ENCODE measurements at places on chromosomes 7 and 10. TPM values are rescaled to one million over a fixed set of nuclear protein-coding genes. Genes with fewer than 3 reads are reported as not detected.

GRCh38 chr7:107049971-107050532 is 5.5 kb downstream of the PRKAR2B start:
- no peaks in the 10 kb centered on the region for H3K36me3 ChIP-seq
- H3K4me1 ChIP-seq = peaks cover 26% of the 10 kb centered on the region
- H3K27me3 ChIP-seq = no peaks in the 10 kb centered on the region
- H3K27ac ChIP-seq = no peak overlapping the region
- no peak overlapping the region for H3K4me3 ChIP-seq

GRCh38 chr10:122280156-122280555 is 9.1 kb downstream of the BTBD16 start:
- DNase-seq = no peak
- no peaks in the 10 kb centered on the region for H3K27me3 ChIP-seq
- no peaks in the 10 kb centered on the region for H3K4me1 ChIP-seq
- no peak overlapping the region for H3K4me3 ChIP-seq

DNA sequence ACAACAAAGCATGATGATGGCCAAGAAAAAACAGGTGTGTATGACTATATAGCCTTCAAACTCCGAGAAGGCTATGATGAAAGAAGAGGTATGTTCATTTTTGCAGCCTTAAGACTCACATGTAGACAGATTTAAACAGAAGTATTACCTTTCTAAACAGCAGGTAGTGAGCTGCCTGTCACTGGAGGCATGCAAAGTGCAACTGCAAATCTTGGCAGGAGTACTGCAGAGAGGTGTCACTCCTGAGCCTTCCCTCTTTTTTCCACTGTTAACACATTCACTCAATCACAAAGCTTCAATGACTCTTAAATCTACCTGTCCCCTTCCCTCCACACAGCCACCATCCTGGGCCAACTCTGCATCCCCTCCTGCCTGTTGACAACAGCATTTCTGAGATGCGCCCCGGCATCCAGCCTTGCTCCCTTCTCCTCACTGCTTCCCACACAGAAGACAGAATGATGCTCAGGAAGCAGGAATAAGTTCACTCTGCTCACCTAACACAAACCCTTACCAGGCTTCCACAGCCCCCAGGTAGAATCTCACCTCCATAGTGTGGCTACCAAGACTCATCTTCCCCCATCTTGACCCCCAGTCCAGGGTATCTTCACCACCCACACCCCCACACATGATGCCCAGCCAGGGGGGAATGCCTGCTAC is 161.9 kb upstream of the ZMIZ1 start:
- peaks cover 4% of the 10 kb centered on the region for H3K4me1 ChIP-seq
- H3K27ac ChIP-seq = no peak overlapping the region
- DNase-seq = no peak
- H3K27me3 ChIP-seq = no peaks in the 10 kb centered on the region
- no peak overlapping the region for H3K4me3 ChIP-seq
- no peaks in the 10 kb centered on the region for H3K36me3 ChIP-seq

DNA sequence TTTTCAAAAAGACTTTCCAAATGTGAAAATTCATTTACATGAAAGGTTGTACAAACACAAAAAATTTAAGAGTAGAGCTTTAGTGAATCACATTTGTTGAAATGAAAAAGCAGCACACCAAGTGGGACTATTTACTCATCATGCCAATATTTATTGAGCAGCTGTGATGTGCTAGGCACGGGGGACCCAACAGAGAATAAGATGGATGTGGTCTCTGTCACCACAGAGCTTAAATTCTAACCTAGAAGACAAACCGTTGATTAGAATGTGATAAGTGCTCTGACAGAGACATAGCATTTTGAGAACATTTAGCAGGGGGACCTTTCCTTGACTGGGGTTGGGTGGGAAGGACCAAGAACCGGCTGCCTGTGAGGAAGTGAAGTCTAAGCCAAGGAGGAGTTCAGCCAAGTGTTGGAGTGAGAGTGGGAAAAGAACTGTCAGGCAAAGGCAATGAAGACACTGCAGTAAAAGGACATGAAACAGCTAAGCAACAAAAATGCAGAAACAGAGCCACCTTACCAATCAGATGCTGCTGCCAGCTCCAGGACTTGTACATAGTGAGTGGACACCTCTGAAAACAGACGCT is 19.1 kb downstream of the ADAM12 start:
- H3K36me3 ChIP-seq = no peaks in the 10 kb centered on the region
- no peaks in the 10 kb centered on the region for H3K27me3 ChIP-seq
- H3K4me1 ChIP-seq = no peaks in the 10 kb centered on the region
- no peak overlapping the region for H3K4me3 ChIP-seq
- no peak for DNase-seq

DNA sequence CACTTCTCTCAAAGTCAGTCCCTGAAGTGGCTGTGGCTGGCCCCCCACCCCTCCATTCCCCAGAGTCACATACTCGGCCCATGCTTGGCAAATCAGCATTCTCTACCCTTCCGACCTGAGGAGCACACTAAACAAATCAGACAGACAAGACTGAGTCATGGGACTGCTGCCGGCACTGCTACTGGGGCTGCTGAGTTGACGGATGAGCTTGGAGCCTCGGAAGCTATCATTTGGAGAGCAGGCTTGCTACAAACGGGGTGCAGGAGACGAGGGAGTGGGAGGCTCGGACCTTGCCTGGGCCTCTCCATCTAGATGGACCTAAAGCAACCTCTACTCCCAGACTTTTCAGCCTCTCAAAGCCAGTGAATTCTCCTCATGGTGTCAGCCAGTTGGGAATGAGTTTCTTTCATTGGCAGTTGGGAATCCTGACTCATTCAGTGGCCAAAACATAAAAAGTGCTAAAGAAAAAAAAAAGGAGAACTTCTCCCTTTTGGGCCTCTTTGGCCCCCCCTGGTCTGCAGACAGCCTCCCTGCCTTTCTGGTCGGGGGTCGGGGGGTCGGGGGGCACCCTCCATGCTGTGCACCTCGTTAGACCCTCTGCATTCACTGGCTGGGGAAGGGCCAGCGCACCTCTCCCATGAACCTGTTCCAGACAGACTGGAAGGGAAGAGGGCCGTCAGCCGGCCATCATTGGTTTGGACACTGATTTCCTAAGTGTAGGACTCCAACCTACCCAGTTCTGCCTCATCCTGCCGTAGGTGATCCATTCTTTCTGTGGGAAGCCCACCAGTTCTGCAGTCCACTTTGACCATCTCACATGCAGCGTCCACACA is 52.3 kb upstream of the COL13A1 start:
- no peak for DNase-seq
- no peaks in the 10 kb centered on the region for H3K27me3 ChIP-seq
- no peaks in the 10 kb centered on the region for H3K36me3 ChIP-seq
- no peak overlapping the region for H3K27ac ChIP-seq

DNA sequence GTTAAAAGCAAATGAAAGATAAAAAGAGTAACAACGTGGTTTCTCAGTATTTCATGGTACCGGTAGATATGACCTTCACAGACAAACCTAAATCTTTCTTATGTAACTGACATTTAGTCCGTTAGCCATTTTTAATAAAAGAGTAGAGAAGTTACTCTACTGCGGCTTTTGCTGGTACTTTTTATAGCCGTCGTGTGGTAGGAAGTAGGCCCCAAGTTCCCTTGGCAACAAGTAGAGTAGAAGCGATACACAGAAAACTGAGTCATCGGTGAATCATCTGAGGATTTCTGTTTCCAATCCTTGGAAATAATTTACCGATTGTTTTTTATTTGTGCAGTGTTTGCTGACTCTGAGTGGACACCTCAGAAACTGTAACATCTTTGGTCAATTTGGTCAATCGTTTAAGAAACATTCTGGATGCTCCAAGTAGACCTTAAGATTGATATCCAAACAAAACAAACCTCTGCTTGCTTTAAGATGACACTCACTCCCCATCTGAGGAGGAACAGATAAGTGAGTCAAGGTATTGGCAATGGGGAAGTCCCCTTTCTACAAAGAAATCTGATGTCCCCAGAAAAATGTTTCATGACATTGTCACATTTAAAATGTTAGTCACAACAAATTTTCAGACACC is 63.9 kb upstream of the AHR start:
- no peaks in the 10 kb centered on the region for H3K4me1 ChIP-seq
- peak; percentile 17 for DNase-seq
- no peaks in the 10 kb centered on the region for H3K27me3 ChIP-seq
- no peaks in the 10 kb centered on the region for H3K36me3 ChIP-seq
- no peak overlapping the region for H3K4me3 ChIP-seq
- no peak overlapping the region for H3K27ac ChIP-seq

GRCh38 chr10:79283616-79284015 is 63.7 kb upstream of the PPIF start:
- no peak overlapping the region for H3K27ac ChIP-seq
- no peaks in the 10 kb centered on the region for H3K36me3 ChIP-seq
- H3K4me1 ChIP-seq = peaks cover 15% of the 10 kb centered on the region
- DNase-seq = no peak
- H3K27me3 ChIP-seq = no peaks in the 10 kb centered on the region

DNA sequence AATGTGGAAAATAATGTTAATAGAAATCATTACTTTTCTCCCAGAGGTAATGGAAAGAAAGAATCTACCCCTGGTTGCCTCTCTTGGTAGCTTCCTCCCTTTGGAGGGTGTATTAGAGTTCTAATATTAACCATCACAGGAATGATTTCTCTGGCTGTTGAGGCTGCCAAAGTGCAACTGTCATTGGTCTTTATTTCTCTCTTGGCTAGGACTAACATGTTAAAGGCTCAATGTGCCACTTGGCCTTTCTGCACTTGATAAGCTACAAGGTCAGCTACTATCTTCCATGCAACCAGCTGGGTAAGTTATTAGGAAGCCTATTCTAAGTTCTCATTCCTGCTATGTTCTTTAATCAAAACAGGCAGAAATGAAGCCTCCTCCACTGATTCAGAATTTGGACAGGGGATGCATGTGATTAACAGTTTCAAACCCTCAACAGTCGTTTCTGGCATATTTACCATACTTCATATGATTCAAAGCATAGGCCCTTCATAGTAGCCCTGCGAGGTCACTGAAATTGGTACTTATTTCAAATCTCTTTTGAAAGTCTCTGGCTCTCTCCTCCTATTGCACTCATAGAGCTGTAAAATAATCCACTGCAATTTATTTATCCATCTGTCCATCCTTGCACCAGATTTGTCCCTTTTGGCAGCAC is 645.0 kb downstream of the SORCS1 start:
- H3K4me1 ChIP-seq = no peaks in the 10 kb centered on the region
- no peaks in the 10 kb centered on the region for H3K36me3 ChIP-seq
- H3K4me3 ChIP-seq = no peak overlapping the region
- no peak overlapping the region for H3K27ac ChIP-seq
- no peak for DNase-seq
- no peaks in the 10 kb centered on the region for H3K27me3 ChIP-seq

GRCh38 chr7:141381794-141382427 is 169.3 kb upstream of the AGK start:
- no peak overlapping the region for H3K4me3 ChIP-seq
- no peaks in the 10 kb centered on the region for H3K4me1 ChIP-seq
- no peak for DNase-seq
- H3K27me3 ChIP-seq = no peaks in the 10 kb centered on the region
- no peaks in the 10 kb centered on the region for H3K36me3 ChIP-seq

- no peaks in the 10 kb centered on the region for H3K27me3 ChIP-seq
- DNase-seq = no peak
- no peak overlapping the region for H3K4me3 ChIP-seq
- H3K27ac ChIP-seq = no peak overlapping the region
- H3K36me3 ChIP-seq = no peaks in the 10 kb centered on the region
- H3K4me1 ChIP-seq = no peaks in the 10 kb centered on the region
Observed at GRCh38 chr10:77829356-77829755, 97.2 kb downstream of the DLG5 start.

GRCh38 chr10:36704124-36704523 is 421.3 kb upstream of the ANKRD30A start:
- H3K4me3 ChIP-seq = no peak overlapping the region
- no peaks in the 10 kb centered on the region for H3K4me1 ChIP-seq
- no peak overlapping the region for H3K27ac ChIP-seq

DNA sequence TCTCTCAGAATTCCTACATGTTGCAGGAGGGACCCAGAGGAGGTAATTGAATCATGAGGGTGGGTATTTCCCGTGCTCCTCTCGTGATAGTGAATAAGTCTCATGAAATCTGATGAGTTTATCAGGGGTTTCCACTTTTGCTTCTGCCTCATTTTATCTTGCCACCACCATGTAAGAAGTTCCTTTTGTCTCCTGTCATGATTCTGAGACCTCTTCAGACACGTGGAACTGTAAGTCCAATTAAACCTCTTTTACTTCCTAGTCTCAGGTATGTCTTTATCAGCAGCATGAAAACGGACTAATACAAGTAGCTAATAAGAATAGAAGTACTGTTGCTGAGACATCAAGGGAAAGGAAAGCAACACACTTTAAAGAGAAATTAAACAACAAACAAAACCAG is 143.4 kb downstream of the CCDC71L start:
- no peaks in the 10 kb centered on the region for H3K4me1 ChIP-seq
- no peaks in the 10 kb centered on the region for H3K27me3 ChIP-seq
- DNase-seq = no peak

DNA sequence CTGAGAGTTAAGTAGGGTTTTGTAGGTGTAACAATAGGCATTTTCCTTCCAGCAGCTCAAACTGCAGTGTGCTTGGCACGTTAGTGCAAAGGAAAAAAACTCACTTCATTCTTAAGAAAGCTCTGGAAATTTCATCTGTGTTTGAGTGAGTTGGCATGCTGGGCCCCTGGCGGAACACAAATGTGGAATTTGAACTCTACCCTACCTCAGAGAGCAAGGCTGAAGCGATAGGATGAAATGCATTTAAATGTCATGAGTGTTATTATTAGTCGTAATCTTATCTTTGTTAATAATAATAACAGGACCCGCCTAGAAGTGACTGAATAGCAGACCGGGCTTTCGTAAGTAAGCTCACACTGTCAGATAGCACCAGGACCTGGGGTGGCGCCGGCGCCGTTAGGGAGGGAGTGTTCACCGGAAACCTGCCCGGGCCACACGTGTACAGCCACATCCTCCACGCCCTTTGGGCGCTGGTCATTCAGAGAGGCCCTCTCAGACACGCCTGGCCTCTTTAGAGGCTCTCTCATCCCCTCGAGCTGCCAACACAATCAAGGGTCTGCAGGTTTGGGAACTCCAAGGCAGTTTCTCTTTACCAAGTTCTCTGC is 63.5 kb downstream of the GRK5 start:
- peaks cover 9% of the 10 kb centered on the region for H3K4me1 ChIP-seq
- no peaks in the 10 kb centered on the region for H3K27me3 ChIP-seq
- no peaks in the 10 kb centered on the region for H3K36me3 ChIP-seq
- no peak overlapping the region for H3K27ac ChIP-seq
- DNase-seq = no peak
- H3K4me3 ChIP-seq = no peak overlapping the region

- no peaks in the 10 kb centered on the region for H3K36me3 ChIP-seq
- H3K4me3 ChIP-seq = no peak overlapping the region
- DNase-seq = no peak
- H3K27me3 ChIP-seq = no peaks in the 10 kb centered on the region
- no peaks in the 10 kb centered on the region for H3K4me1 ChIP-seq
- no peak overlapping the region for H3K27ac ChIP-seq
Observed at GRCh38 chr7:3573151-3573550, 272.1 kb downstream of the SDK1 start.

TMEM225B gene
- total RNA-seq = 62.1 TPM

HOXA11 gene
- 0.25 TPM for total RNA-seq

CDK5 gene
- total RNA-seq = 10.5 TPM

TAC1 gene
- total RNA-seq = not detected

MRPS24 gene
- total RNA-seq = 71.1 TPM

CDC14C gene
- total RNA-seq = 3.8 TPM

BEND7 gene
- total RNA-seq = 55.2 TPM

All from testis (tissue), 5 donors.